ENCODE measurements at places on chromosomes 7 and 10.

GRCh38 chr10:65805993-65806392 is 1119.8 kb upstream of the LRRTM3 start:
- DNase-seq: no peak

DNA sequence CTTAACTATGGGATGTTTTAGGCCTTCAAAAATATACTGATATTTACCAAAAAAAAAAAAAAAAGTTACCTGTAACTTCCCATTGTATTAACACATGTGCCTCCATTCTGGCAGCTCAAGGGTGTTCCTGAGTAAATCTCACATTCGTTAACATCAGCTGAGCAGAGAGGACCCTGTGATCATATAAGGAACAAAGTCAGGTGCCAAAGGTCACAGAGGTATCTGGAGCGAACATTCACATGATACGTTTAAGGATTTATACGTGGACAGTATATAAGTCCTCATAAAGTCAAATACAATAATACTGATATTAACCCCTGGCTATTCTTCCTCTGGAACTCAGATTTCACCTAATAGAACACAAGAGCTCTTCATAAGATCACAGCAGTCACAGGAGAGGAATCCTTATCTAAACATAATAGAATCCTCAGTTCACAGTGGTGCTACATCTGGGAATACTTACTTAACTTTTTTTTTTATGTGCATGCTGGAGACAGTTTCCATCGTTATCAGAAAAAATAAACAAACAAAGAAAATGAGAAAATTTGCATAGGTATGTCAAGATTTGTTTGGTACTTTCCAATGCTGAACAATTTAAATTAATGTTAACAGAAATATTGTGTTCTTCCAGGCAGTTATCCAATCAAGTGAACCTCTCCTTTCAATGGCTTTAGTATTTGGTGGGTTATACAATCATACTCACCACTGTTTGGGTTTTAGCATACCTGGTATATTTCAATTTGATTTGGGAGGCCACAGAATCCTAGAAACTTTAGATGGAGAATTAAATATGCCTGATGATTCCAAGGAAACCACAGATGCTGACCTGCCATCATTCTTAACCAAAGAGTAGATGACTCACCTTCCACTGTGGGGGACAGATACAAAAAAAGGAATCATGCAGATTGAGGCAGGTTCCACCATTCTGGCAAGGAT is 6.6 kb downstream of the CUBN start:
- no peak for DNase-seq

GRCh38 chr7:125681508-125681907 is 751.9 kb upstream of the POT1 start:
- DNase-seq: no peak

DNA sequence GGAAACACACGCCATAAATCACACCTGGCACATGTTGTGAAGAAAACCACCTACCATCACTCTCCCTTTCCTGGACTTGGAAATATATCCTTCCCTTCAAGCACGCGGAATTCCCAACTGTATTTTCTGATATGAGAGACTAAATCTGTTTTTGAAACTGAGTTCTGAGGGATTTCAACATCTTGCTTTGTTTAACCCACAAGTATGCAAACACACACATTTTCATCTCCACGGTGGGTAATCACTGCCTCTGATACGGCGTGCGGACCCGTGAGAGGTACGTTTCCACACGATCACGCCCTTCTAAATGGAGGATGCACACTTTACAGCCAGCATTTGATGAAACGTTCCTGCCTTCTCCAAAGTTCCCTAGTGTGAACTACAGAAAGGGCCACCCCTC is 83.4 kb downstream of the ZRANB1 start:
- DNase-seq: no peak

DNA sequence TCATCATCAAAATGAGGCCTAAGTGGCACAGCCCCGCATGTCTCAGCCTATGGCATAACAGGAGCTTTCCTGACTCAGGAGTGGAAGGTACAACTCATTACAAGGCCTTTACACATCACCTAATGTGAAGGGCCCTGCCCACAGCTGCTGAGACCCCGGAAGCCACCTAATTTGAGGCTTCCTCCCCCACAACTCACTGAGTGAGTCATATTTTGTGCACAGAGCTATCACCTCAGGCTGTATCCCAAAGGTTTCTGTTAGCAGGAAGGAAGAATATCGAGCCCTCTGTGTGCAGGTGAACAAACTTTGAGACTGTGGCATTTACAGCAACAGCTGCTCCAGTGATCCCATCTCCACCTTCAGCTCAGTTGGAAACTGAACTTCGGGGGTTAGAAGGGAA is 20.6 kb downstream of the HTR5A start:
- DNase-seq: peak; percentile 19

DNA sequence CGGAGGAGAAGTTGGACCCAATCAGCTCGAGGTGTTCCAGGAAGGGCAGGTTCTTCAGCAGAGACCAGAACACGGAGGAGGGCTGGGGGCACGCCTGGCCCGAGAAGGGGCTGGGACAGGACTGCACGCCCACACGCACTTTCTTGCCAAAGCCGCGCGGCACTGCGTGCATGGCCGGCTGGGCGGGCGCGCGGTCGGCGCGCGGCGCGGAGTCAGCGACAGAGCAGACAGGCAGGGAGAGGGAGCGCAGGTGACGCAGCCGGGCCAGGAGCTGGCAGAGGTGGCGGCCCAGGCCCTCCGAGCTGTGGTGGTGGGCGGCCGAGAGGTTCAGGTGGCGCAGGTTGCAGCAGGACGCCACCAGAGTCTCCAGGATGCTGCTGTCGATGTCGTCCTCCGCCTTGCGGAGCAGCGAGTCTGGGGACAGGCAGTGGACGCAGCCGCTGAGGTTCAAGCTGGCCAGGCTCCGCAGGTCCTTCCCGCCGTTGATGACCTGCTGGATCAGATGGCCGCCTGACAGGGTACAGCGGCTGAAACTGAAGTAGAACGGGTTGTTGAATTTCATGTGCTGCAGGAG is 77.2 kb upstream of the TNRC18 start:
- no peak for DNase-seq

DNA sequence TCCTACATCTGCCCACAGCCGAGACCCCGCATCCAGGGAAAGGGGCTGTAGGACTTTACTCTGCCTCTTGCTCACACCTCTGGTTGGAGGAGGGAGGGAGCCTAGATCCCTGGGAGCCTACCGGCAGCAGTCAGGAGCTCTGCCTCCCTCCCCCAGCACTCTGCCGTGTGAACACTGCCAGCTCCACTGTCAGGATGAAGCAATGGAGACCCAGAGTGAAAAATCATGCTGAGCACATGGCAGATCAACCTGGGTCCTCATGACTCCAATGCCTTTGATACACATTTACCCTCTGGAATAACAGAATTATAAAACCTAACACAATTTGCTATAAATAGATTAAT is 477.7 kb downstream of the TNS3 start:
- no peak for DNase-seq

DNA sequence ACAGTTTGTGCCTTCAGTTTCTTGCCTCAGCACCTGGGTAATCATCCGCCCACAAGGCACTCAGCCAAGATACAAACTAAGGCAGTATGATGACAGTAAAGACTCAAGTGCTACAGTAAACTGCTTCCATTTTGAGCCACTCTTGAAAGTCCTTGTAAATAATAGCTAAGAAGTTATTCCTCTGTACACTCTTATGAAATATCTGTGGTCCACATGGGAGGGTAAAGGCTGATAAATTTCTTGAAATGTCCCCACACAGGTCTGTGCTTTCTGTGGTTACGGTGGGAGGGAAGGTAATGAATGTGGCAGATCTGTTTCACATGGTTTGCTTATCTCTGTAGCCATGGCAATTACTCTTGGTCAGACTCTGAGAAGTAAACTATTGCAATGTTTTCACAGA is 551.0 kb upstream of the ZWINT start:
- no peak for DNase-seq

GRCh38 chr10:51685768-51686167 is 13.6 kb downstream of the CSTF2T start:
- no peak for DNase-seq

DNA sequence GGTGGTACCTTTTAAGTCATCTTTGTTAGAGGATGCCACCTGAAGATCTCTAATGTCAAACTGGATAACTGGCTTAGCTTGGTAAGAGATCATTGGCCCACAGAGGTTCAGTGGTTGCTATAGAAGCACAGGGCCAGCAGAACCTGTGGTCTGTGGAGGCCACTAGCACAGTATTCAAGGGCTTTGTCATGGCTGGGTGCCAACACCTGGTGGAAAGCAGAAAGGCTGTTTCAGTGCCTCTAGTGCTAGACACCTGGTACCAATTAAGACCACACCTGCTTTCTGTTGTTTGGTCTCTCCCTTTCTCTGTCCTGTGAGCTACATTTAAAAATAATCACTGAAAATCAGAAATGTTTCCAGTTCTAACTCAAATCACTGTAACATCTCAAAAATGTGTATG is 10.0 kb upstream of the PCGF5 start:
- no peak for DNase-seq

DNA sequence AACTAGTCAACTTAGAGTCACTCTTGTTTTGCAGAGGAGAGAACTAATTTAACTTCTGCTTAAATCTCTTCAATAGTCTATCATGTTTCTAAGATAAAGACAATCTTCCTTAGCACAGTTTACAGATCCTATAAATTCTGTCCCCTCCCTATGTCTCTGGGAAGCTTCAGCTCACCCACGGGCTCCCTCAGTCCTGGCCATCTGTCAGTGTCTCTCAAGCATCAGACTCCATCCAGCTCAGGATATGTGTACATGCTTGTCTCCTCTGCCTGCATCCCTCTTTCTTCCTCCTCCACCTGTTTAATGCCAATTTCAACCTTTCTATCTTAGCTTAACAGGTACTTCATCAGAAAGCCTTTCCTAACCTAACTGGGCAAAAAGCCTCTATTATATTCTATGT is 177.1 kb upstream of the PTER start:
- DNase-seq: no peak

DNA sequence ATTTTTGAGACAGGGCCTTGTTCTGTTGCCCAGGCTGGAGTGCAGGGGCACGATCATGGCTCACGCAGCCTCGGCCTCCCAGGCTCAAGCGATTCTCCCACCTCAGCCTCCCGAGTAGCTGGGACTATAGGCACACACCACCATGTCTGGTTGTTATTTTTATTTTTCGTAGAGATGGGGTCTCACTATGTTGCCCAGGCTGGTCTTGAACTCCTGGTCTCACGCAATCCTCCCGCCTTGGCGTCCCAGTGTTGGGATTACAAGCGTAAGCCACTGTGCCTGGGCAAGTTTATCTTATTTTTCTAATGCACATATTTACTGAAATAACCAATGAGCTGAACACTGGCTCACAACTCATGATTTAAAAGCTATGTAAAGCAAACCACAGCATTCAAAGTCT is 61.9 kb downstream of the FAM171A1 start:
- DNase-seq: no peak

- DNase-seq: no peak
These were observed 51.8 kb downstream of the ANLN start for GRCh38 chr7:36441344-36442022.

DNA sequence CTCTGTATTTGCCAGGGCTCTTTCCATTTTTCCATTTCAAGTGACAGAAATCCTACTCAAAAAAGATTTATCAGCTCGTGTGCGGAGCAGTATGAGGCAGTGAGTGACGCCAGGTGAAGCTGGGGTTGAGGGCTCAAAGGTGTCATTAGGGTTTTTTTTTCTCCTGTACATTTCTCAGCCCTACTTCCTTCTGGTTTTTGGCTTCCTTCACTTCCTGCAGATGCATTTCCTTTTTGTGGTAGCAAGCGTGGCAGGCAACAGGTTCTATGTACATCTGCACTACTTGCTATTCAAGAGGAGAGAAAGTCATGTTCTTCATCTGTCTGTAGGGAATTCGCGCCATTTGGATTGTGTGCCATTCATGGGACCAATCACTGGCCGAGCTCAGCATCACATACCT is 52.8 kb upstream of the AOAH start:
- no peak for DNase-seq

All from stimulated activated CD8-positive, alpha-beta memory T cell treated with anti-CD3 and anti-CD28 coated beads, Interleukin-15, amount 100 ng/mL, for 4 hours (primary cell).